Renal cortex interstitium (tissue), 15 donors: ENCODE measurements at places on chromosomes 5 and 9. TPM values are rescaled to one million over a fixed set of nuclear protein-coding genes. Genes with fewer than 3 reads are reported as not detected.

DNA sequence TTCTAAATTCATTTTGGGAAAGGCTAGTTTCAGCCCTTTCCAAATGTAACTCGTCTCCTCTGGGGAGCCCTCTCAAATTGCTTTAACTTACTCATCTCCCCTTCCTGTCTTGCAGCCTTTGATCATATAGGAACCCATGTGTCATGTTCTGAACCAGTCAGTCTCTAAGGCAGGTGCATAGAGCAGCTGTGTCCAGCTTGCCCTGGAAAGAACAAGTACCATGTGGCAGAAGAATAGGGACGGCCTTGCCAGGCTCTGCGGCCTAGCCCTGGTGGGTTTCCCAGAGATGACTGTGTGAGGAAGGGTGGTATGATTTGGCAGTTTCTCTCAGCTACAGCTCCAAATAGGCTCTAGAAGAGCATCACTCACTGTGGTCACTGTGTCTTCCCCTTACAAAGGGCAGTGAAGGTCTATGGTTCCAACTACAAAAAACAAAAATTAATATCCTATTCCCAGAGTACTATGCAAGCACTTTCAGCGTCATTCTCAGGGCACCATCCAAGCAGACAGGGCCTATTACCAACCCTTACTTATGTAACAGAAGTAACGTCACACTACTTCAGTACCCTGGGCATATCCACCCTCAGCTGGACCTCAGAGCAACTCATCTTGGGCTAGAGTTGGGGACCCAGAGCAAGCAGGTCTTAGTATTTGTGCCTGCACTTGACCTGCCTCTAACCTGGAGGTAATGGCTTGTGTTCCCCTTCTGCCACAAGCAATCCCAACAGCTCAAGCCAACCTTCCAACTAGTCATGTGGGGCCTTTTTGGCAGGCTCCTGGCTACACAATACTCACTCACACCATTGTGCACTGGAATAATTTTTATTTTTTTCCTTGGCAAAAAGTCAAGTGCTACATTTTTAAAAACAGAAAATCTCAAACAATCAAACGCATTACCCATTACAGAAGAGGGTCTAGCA lies 37.2 kb upstream of the UBAP2 start:
- no peak for DNase-seq

DNA sequence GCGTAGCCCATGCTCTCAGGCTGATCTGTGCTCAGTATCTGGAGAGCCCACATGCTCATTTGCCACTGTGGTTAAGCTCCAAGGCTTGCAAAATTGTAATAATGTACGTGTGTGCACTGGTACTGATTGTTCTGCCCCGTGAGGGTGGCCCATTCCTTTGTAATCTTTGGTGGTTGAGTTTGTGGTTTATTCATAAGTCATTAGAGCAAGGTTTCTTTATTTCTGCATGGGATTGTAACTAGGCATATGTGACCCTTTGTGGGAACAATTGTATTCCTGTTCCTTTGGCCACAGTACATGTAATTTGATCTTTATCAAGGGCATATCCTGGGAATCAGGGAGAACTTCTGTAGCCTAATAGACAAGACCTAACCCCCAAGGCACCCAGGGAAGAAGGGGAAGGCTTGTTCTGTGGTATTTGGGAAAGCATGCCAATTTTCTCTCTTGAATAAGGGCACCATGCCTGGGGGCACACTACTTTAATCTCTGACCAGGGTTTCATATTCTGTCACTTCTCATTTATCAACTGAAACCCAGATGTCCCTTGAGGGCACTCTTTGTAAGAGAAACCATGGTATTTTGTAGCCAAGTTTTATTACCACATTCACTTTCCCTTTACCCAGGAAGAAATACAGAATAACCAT lies 74.6 kb downstream of the NPR3 start:
- DNase-seq: no peak

The FAM13B gene
- 48.3 TPM for polyA plus RNA-seq

DNA sequence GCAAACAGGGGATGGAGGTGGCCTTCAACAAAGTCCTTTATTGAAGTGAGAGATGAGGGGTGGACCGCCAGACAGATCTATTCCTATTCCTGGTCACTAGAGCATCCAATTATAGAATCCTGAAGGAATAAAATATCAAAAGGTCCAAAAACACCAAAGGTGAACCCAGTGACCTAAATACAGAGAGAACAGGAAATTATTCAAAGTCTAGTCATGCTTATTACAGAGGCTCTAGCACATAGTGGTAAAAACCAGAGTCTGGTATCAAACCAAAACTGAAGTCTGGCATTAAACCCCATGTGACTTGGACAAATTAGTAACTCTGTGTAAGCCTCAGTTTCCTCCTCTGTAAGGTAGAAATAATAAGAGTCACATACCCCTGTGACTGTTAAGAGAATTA lies 100.5 kb upstream of the SNX2 start:
- no peak for DNase-seq

DNA sequence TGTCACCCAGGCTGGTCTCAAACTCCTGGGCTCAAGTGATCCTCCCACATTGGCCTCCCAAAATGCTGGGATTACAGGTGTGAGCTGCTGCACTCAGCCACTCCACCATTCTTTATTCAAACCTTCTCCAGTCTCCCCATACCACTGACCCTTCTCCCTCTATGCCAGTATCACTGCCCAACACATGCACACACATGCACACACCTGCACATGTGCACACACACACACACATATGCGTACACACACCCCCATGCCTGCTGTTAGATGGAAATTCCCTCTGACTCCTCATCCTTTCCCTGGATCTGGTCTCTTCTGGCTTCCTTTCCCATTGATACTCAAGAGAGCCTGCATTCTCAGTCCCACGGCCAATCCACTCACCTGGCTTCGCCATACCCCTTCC lies 170.0 kb downstream of the CRB2 start:
- no peak for DNase-seq

The ECSCR gene
- polyA plus RNA-seq: 25.8 TPM

The IFNA2 gene
- not detected for polyA plus RNA-seq

DNA sequence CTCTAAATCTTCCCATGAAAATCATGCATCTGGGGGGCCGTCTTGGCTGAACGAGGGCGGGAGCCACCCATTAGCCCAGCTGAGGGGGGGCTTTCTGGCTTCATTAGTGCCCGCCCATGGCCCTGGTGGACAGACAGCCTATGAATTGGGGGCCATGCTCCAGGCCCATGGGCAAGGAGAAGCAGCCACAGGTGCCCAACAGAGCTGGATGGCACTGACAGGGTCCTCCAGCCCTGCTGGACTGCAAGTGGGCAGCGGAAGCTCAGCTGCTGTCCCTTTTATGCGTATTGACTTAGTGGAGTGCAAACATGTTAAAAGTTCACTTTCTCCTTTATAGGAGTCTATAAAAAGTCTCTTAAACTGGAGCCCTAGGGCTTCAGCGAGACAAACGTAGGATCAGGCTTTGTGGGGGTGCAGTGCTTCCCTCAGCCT lies 75.3 kb downstream of the MACROH2A1 start:
- no peak for DNase-seq

DNA sequence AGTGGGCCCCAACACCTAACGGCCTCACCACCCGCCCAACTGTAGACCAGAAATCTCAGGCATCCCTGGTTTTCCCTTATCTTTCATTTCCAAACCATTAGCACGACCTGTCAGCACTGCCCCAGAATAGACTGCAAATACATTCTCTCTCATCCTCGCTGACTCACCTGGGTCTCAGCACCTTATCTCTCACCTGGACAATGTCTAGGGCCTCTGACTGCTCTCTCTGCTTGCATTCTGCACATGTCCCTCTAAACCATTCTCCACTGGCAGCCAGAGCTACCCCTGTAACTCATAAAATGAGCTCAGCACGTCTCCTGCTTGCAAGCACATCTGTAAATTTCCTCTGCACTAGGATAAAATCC lies 12.7 kb downstream of the CKMT2 start:
- no peak for DNase-seq

GRCh38 chr9:111074395-111074794 lies 36.1 kb upstream of the LPAR1 start:
- DNase-seq: no peak

GRCh38 chr5:54296386-54296785 lies 14.0 kb downstream of the ARL15 start:
- no peak for DNase-seq

DNA sequence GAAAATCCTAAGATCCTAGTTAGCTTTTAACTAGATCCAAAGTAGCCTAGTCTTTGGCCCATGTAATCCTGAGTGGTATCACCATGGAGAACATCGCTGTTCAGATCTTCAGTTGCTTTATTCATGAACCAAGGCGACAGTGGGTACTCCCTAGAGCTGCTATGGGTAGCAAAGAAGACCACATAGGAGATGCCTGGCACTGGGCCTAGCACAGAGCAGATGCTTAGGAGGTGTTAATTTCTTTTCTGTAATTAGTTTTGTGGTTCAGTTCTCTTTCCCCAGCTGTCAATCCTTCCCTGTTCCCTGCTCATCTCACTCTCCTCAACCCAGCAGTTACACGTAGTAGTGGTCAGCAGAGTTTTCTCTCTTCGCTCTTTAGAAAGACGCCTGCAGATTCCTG lies 9.3 kb downstream of the CAST start:
- DNase-seq: no peak

GRCh38 chr9:113293285-113293878 lies 9.8 kb downstream of the RNF183 start:
- no peak for DNase-seq

DNA sequence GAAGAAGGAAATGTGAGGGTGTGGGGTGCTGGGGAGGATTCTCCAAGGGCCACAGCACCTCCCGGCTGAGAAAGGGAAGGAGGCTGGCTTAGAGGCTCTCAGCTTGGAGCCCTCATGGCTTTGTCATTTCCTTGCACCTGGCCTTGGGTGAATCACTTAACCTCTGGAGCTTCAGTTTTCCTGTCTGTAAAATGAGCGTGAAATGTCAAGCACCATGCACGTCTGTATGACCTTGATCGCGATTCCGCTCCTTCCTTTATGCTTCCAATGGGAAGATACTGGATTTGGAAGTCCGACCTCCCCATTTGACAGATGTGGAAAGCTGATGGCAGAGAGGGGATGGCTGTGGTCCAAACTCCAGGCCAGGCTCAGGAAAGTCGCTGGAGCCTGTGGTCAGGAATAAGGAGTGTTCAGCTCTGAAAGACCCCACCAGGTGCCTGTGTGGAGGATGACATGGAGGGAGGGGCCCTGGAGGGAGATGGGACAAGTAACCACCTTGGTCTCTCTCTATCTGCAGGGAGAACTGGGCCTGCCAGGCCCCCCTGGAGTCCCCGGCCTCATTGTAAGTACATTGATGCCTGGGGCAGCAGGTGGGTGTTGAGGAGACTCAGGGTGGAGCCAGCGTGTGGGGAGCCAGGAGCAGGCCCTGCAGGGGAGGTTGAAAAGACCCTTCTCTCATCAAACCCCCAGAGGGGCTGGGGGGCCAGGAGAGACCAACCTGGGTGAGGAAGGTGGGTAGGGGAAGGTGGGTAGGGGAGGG lies 66.5 kb downstream of the COL27A1 start:
- DNase-seq: no peak

The LCN15 gene
- 0.06 TPM for polyA plus RNA-seq

GRCh38 chr5:21613971-21614488 lies 1239.1 kb downstream of the CDH12 start:
- no peak for DNase-seq

- DNase-seq: no peak
These were observed 2.9 kb downstream of the MEGF9 start for GRCh38 chr9:120711354-120711753.

GRCh38 chr9:37617832-37618231 lies 25.4 kb upstream of the TOMM5 start:
- DNase-seq: no peak

DNA sequence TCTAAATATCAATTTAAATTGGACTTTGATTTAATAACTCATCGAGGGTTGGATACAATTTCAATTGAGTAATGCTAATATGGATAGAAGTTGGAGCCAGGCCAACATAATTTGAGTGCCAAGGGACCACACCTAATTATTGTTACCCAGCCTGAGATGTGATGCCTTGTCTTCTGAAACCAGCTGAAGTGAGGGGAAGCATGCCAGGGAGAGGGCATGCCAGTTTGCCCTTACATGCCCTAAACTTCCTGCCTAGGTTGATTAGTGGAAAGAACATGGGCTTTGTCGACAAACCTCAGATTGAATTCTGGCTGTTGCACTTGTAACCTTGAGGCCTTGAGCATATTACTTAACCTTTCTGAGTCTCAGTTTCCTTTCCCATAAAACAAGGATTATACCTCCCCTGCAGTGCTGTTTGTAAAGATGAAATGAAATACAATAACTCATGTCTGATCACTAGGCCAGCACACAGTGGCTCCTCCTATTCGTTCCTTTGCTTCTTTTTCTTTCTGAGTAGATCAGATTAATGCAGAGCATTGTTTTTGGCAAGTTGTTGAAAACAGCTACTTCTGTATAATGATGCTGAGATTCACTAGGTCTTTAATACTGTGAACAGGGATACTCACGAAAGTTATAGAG lies 412.8 kb downstream of the TLE4 start:
- no peak for DNase-seq

GRCh38 chr9:99433095-99433494 lies 211.0 kb downstream of the SEC61B start:
- no peak for DNase-seq

GRCh38 chr5:13278148-13278547 lies 666.3 kb downstream of the DNAH5 start:
- no peak for DNase-seq

DNA sequence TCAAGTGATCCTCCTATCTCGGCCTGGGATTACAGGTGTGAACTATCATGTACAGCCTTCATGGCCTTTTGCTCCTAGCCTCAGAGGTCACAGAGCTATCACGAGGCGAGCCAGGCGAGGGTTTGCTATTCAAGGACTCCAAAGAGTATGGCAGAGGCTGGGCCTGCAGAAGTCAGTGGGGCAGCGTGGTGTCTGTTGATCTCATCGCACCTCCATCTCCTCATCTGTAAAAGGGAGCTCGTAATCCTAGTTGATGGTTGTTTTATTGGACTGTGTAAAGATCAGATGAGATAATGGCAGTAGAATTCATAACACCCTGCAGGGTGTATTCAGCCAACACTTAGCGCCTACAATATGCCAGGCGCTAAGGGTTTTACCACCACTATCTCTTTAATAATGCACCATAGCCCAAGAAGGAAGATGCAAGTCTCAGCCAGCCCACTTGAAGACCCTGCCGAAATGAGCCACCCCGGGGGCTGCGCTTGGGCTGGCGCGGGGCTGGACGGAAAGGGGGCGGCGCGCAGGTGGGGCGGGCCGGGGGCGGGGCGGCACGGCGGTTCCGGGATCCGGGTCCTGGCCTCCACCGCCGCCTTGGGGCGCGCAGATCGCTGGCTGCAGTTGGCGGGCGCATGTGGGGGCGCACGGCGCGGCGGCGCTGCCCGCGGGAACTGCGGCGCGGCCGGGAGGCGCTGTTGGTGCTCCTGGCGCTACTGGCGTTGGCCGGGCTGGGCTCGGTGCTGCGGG lies at the start of gene GALNT12:
Gene GALNT12 (plus strand): TSS at position 601 of the 744 bp plus-strand sequence. CDS start 29 bp downstream, at position 630.
- DNase-seq: no peak

GRCh38 chr9:77005216-77005615 lies 14.2 kb upstream of the FOXB2 start:
- no peak for DNase-seq

The RLN1 gene
- 0.82 TPM for polyA plus RNA-seq

- no peak for DNase-seq
These were observed 12.7 kb upstream of the FCN1 start for GRCh38 chr9:134930398-134930797.
